ENCODE measurements at places on chromosomes 1 and 21.

GRCh38 chr1:232726048-232726779, 79.0 kb upstream of the MAP10 start:
- DNase-seq: no peak

GRCh38 chr1:75542818-75543570, 67.9 kb downstream of the SLC44A5 start:
- no peak for DNase-seq

DNA sequence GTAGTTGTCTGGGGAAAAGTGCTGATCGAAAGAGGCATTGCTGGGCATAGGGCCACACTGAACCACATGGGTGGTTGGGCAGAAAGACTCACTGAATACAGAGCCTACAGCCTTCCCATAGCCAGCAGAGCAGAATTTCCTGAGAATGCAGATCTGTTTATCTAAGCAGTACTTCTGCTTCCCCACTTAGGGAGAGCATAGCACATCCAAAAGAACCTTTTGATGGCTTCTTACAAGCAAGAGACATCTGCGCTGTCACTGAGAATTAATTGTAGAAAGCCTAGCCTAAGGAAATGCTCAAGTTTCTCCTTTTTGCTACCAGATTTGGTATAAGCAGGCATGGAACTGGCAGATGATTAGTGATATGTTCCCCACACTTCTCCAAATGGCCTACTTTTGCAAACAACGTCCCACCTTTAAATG, 13.0 kb upstream of the KLHDC8A start:
- DNase-seq: no peak

GRCh38 chr21:44881198-44881872, 7.8 kb upstream of the PTTG1IP start:
- no peak for DNase-seq
